Lung microvascular endothelial cell (primary cell): ENCODE measurements at places on chromosomes 5 and 9.

DNA sequence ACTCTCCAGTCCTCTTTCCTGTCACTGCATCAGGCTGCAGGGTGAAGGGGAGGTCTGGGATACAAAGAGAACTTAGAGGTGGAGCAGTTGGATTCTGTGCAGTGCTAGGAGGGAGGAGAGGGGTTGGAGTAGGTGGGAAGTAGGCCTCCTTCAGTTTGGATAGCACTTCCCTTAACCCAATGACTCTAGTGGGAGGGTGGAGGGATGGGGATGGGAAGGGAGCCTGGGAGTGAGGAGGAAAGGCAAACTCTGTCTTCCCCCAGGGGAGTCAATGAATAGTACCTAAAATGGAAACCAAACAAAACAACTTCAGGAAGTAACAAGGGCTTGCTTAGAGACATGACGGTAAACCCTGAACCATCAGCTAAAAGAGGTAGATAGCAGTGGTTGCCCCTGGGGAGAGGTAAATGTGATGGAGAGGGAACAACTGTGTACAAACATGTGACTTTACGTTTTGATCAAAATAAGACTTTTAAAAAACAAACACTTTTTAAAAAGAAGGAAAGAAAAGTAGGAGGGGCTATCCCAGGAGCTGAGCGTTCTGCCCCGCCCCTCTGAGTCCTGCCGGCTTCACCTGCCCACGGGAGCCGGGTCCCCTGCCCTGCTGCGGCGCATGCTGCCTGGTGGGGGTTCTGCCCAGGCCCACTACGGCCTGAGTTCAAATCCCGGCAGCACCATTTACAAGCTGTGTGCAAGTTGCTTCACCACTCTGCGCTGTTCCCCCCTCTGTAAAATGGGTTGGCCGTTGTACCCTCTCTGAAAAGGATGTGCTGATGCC is 30.9 kb downstream of the GSN start:
- peak; percentile 32 for DNase-seq

DNA sequence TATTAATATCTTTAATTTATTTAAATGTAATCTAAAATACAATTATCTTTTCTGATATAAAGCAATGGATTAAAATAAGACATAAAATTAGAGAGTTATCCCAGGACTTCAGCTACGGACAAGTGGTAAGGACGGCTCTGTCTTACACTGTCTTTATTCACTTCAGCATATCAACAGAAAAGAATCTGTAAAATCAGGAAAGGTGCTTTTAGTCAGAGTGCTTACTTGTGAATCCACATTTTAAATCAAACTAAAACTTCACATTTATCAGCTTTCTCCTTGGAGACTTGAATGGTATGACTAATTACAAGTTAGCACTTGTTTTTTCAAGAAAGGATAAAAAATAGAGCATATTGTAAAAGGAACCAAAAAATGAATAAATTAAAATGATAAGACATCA is 39.3 kb downstream of the ST8SIA4 start:
- no peak for DNase-seq

- no peak for DNase-seq
Measured at GRCh38 chr5:125478599-125478998, 732.2 kb upstream of the ZNF608 start.

DNA sequence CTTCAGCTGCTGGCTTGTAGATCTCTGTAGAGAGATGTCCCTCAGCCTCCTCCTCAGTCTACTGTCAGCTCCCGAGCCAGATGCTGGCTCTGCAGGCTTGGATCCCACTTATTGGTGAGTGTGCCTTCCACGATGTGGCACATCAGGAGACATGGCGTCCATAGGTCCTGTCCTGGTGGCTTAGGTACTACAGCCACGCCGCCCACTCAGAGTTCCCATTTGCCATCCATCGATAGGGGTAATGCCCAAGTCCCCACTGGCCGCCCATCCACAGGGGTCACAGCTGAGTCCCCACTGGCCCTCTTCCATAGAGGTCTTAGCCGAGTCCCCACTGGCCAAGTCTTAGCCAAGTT is 17.3 kb downstream of the EXOC3 start:
- no peak for DNase-seq

DNA sequence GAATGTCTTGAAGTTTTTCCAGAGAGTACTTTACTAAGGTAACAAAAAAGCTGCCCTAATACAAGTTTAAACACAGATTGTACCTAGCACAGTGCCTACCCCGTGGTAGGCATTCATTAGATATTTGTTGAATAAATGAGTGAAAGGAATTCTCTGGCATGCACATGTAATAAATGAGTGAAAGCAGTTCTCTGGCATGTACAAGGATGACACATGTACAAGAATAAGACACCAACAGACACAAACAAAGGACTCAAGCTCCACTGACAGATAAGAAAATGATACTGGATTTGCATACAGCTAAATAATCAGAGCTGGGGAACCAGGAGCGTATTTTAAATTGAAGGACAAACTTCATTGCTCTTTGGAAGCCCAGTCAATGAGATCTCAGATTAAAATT is 535.8 kb downstream of the EFNA5 start:
- DNase-seq, result no peak

DNA sequence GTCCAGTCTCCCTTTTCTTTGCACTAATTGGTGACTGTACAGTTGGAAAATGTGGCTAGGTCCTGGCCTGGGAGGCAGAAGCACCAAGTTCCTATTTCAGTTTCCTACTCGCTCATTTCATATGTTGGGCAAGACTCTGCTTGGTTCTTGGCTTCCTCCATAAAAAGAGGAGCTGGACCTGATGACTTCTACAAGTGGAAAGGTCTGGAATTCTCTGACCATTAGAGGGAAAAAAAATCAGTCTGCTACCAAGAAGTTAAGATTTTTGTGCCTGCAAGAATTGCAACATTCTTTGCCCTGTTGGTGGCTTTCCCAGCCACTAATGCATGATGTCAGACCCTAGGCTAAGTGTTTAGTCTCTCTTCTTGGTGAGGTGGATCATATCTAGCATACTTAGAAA is 91.5 kb downstream of the WDR41 start:
- DNase-seq, result no peak

DNA sequence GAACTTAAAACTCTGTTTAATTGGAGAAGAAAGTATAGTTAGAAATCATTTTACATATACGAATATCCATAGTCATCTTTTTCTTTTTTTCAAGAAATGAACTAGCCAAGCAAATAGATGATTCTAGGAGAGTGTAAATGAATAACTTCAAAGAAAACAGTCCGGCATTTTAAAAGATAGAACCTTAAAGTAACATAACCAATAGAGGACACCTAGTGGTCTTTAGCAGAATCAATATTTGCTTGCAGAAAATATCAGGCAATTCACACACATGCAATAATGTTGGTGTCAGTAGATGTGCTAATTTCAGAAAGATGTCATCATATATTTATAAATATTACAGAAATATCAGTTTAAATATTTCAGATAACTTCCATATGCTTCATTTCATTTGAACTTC is 57.1 kb downstream of the HCN1 start:
- DNase-seq, result no peak
